ENCODE measurements at places on chromosomes 11 and 22.

DNA sequence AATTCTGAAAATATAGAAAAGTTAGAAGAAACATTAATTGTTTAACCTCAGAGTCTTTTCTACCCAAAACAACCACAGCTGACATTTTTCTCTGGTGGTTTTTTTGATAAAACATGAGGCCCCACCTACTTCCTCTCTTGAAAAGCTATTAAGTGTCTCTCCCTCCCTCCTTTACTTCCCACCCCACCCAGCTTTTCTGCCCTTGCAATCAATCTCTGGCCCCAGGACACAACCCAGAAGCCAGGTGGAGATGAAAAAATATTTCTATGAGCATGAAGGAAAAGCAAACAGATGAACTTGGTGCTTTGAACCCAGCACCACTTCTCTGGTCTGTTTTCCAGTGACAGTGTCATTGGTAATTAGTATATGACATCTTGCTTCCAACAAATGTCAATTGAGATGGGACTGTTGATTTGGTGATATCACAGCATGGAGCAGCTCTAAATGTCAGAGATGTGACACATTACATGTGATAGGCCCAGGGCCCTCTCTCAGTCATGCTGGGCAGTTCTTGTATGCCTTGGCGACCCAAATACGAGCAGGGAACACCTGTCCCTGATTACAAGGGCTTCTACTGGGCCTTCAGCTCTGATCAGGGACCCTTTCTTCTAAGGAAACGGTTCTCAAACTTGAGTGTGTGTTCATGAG, 23.9 kb upstream of the TMPRSS13 start:
- no peak for DNase-seq

GRCh38 chr11:14789879-14790484, 102.0 kb downstream of the CYP2R1 start:
- DNase-seq = no peak

- DNase-seq = no peak
Measured at GRCh38 chr11:119673759-119674336, 55.2 kb downstream of the NECTIN1 start.

- no peak for DNase-seq
Measured at GRCh38 chr11:6393989-6394670, 3.9 kb downstream of the SMPD1 start.

DNA sequence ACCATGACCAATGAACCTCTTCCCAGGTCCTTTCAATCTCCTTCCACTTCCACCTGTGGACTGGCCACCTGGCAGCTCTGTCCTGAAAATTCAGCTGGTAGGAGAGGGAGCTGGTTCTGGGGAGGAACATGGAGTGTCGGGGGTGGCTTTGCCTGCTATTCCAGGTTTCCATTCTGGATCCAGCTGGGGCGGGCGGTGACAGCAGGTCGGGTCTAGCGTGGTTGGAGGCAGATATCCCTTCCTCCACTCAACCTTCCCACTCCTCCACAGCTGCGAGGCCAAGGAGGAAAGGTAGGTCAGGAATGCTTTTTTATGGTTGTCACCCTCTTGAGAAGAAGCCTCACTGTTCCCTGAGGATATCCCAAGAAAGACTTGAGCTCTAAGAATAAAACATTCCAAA, 3.3 kb downstream of the NRGN start:
- no peak for DNase-seq

DNA sequence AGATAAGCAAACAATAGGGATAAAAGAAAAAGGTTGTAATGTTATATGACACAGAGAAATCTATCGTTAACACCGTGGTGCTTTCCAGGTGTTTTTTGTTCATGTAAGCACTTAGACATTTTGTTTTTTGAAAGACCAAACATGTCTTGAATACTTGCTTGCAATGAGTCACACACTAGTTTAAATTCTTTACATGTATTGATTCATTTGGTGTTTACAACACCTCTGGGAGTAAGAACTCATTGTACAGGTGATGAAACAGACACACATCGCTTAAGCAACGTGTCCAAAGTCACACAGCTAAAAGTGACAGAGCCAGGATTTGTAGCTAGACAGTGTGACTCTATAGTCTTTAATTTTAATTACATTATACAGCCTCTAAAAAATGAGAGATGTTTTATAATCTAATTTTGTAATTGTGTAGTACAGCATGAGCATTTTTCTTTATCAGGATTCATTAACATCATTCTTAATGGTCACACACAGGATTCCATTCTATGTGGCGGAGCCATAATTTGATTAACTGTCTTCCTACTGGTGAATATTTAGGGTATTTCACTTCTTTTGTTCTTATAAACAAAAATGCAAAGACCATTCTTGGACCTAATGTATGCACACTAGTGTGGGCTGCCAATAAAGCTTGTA, 148.8 kb downstream of the DBX1 start:
- no peak for DNase-seq

GRCh38 chr11:10048350-10048749, 245.7 kb downstream of the SBF2 start:
- DNase-seq = no peak

GRCh38 chr11:113148652-113149051, 165.7 kb upstream of the TTC12 start:
- DNase-seq = no peak

DNA sequence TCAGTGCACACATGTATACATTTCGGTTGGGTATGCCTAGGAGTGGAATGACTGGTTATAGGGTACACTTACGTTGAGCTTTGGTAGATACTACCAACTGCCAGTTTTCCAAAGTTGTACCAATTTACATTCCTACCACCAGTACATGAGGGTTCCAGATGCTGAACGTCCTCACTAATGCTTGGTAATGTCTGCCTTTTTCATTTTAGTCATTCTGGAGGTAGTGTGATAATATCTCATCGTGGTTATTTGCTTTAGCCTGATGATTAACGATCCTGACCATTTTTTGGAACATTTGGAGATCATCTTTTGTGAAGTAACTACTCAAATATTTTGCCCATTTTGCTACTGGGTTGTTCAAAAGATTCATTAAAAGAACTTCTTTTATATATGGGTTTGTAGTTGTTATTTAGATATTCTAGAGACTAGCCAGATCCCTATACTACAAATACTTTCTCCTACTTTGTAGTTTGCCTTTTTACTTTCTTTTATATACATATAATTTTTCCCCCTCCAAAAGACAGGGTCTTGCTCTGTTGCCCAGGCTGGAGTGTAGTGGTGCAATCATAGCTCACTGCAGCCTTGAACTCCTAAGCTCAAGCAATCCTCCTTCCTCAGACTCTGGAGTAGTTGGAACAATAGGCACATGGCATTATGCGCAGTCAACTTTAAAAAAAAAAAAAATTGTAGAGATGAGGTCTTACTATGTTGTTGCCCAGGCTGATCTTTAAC, 62.1 kb downstream of the RBFOX2 start:
- DNase-seq = no peak

DNA sequence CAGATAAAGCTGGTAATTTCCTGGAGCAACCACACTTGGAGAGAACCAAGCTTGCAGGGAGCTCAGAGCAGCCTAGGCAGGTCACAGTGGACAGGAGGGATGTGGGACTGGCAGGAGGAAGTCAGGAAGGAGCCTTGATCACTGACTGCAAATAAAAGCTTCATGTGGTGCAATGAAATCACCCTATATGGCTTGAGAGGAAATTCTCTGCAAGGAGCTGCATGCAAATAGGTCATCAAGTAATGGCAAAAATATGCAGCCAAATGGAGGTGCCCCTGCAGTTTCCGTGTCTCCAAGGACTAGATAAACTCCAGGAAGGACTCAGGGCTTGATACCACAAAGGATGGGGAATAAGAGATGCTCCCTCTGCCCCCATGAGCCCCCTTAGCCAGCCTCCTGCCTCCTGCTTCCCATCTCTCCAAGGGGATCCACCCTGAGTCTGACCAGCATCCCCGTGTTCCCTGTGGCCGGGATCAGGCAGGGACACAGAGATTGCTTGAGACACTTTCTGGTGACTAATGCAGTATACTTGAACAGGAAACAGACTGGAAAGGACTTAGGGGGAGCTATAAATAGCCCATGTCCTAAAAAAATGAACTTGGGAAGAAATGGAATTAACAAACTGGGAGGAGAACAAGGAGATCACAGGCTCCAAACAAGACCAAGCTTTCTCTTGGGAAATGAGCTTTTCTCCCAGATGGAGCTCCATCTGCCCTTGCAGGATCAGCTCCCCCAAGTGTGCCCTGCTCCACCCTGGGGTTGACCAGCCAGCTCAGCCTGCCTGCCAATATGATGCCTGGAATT, 23.9 kb upstream of the MICAL2 start:
- DNase-seq = peak; percentile 60

DNA sequence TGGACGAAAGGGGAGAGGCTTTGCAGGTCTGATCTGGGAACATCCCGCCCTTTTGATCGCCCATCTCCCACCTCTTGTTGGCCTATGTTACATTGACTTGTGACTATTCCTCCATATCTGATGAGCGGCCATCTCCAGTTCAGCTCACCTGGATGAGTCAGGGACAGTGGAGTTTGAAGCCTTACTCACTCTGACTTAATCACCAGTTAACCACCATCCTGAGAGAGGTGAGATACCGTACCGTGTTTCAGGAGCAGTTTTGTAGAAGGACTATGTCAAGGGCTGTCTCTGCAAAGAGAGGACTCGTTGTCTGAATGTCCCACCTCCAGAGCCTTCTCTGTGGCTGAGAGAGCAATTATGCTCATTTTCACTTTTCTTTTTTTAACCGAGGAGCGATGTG, 771.7 kb downstream of the NTM start:
- no peak for DNase-seq

DNA sequence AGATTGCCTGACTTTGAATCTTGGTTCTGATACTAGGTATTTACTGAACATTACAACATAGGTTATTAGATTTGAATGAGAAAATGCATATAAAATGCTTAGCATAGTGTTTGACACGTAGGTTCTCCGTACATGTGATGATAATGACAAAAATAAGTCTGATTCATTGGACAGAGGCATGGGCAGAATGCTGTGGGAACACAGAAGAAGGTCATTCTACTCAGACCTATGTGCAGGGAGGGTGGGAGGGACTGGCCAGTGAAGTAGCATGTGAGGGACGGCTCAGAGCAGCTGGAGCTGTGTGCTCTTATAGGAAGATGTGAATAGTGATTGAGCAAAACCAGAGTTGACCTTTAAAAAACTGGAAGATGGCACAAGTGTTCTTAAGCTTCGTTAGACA, 256.8 kb upstream of the RAG2 start:
- no peak for DNase-seq

GRCh38 chr11:20154381-20154780, 5.9 kb downstream of the DBX1 start:
- no peak for DNase-seq

GRCh38 chr11:14417186-14417585, 58.2 kb upstream of the RRAS2 start:
- DNase-seq = no peak

- no peak for DNase-seq
Measured at GRCh38 chr11:128845334-128845780, 21.7 kb downstream of the KCNJ1 start.

GRCh38 chr11:27361649-27362431, 1.2 kb downstream of the CCDC34 start:
- no peak for DNase-seq

- DNase-seq = no peak
Measured at GRCh38 chr22:42156121-42156520, 25.5 kb upstream of the CYP2D6 start.
